ENCODE measurements at places on chromosomes 16 and 17.
A peak's percentile ranks its signal among the peaks of the same experiment; 100 is the strongest.

DNA sequence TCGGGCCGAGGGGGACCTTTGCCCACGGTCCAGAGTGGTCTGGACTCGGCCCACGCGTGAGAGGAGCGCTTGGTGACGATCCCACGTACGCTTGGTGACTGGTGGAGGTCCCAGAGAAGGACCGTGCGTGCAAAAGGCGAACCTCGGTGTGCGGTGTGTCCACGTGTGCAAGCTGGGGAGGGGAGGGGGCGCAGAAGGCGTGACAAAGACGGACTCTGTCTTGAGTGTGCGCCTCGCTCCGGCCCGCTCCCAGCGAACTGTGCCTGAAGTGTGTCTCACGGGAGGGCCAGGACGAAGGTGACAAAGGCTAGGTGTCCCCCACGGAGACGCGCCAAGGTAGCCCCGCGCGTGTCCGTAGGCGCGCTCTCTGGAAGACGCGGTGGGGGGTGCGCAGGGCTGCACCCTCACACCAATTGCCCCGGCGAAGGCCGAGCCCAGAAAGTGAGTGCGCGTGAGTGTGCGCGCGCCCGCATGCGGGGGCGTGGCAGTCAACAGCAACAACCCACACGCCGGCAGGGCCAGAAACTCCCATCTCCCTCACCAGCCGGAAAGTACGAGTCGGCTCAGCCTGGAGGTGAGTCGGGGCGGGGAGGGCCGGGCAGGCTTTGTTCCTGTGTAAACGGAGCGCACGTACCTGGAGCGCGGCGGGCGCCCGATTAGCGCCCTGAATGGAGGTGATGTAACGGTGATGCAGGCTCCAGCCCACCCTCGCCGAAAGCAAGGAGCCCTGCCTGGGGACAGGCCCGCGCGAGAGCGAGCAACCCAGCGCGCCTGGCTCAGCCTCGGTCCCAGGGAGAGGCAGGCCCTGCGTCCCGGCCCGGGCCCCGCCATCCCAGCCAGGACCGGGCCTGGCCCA lies at the start of gene GPRC5C:
GPRC5C (plus strand) TSS at position 521 of the 856 bp plus-strand sequence. CDS start 7,689 bp downstream, outside the sequence.
- DNase-seq, result no peak

DNA sequence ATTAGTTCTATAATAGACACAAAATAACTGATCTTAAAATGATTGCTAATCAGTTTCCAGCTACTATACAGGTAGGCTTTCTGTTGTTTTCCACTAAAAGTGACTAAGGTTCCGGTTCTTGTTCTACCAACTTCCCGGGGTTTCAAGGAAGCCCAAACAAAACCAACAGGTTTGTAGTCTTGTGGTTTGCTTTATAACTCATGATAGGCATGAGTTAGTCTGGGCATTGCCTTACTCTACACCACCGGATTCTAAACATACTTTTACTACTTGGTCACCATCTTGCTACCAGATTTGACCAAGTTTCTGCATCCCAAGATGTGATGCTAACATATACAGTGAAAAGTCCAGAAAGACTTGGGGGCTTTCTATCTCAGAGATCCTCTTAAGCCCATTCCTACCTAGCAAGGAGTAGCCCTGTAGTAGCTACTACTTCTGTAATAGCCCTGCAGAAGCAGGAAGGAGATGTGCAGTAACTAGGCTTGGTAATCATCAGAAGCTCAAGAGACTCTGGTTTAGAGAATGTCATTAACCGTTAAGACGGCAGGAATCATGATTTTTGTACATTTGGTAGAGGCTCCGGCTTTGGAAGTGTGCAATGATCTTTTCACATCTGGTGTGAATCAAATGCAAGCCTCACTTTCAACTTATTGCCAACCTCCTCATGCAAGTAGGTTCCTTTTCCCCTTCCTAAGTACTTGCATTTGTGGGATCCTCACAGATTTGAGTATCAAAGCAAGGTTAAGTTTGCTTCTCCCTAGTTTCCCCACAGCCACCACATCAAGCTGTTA lies 1.6 kb downstream of the FAM117A start:
- no peak for DNase-seq

GRCh38 chr17:71437166-71437565 lies 683.7 kb upstream of the SOX9 start:
- DNase-seq, result peak; percentile 11

DNA sequence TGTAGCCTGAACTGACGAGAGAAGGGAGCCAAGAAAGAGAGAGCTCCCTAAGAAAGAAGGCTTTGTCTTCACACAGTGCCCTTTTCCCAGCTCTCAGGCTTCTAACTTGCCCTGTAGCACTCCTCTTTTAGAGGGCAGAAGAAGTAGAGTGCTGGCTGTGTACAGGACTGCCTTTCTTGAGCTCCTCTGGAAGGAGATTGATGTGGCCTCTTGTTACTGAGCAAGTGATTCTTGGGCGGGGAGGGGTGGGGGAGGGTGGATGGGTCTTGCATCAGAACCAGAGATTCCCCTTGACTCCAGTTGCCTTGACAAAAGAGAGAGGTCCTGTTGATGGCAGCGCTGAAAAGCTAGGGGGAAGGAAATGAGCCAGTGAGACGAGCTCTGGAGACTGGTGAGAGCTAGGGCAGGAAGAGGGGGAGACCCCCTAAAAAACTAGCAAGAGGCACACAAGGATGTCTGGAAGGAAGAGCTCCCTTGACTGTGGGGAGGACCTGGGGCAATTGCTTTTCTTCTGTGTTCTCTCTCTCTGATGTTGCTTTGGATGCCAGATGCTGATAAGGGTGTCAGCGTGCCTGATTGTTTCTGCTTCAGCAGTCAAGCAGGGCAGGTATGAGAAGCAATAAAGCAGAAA lies 18.4 kb downstream of the GPR179 start:
- no peak for DNase-seq

GRCh38 chr17:40702271-40702670 lies 1.3 kb downstream of the KRT24 start:
- no peak for DNase-seq

Measured in stromal cell of bone marrow (primary cell).